Activated T-cell treated with anti-CD3 and anti-CD28 coated beads, Interleukin-2, amount 50 U/mL, for 72 hours (primary cell): ENCODE measurements at places on chromosomes 4 and X. TPM values are rescaled to one million over a fixed set of nuclear protein-coding genes. Genes with fewer than 3 reads are reported as not detected.

- no peaks in the 10 kb centered on the region for H3K36me3 ChIP-seq
- H3K27me3 ChIP-seq, result no peaks in the 10 kb centered on the region
- no peaks in the 10 kb centered on the region for H3K4me1 ChIP-seq
- H3K27ac ChIP-seq, result no peak overlapping the region
Observed at GRCh38 chrX:71525316-71525715, 7.6 kb upstream of the OGT start.

DNA sequence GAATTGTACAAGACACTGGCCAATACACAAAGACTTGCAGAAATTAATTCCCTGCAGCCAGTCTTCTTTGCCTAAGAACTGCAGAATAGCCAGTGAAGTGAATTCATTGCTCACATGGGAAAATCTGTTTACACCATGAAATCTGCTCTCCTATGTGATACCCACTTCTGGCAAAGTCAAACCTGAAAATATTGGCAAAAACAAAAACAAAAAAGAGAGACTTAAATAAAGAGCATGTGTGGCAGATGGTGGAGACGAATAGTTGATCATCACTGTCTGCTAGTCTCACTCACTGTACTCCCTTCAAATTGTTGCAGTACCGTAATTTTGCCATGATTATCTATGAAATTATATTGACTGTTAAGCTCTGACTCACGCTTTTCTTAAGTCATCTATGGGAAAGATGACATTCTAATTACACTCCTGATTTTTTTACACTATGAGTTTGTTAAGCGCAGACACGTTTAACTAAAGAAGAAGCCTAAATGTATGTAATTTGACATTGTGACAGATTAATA is 406.8 kb downstream of the PCDH7 start:
- no peak overlapping the region for H3K4me3 ChIP-seq
- no peaks in the 10 kb centered on the region for H3K4me1 ChIP-seq
- H3K36me3 ChIP-seq, result no peaks in the 10 kb centered on the region
- H3K27ac ChIP-seq, result no peak overlapping the region
- no peaks in the 10 kb centered on the region for H3K27me3 ChIP-seq
- DNase-seq, result no peak

DNA sequence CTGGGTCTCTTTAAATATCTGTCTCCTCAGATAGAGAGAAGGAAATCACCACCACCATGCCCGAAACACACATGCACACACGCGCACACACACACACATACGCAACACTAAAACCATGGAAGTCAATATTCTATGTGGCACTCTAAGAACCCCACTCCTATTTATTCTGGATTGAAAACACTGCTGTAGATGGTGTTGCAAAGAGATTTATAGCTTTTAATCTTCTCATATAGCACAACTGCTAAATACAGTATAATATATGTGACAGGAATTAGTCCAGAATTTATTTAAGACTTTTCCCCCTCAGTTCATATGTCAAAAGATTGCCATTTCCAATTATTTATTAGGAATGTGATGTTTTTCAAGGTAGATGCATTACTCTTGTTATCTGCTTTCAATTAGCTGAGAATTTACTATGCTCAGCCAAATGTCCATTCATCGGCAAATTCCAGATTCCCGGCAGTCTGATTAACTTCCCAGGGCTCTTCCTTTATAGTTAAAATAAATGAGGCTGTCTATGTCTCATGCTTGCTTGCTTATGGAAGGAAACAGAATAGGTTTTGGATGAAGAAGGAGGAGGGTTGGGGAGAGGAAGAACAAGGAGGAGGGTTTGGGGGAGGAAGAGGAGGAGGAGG is 115.4 kb upstream of the NDP start:
- H3K4me3 ChIP-seq, result no peak overlapping the region
- H3K36me3 ChIP-seq, result no peaks in the 10 kb centered on the region

MCTS1 gene
- total RNA-seq, result 42.9 TPM

DNA sequence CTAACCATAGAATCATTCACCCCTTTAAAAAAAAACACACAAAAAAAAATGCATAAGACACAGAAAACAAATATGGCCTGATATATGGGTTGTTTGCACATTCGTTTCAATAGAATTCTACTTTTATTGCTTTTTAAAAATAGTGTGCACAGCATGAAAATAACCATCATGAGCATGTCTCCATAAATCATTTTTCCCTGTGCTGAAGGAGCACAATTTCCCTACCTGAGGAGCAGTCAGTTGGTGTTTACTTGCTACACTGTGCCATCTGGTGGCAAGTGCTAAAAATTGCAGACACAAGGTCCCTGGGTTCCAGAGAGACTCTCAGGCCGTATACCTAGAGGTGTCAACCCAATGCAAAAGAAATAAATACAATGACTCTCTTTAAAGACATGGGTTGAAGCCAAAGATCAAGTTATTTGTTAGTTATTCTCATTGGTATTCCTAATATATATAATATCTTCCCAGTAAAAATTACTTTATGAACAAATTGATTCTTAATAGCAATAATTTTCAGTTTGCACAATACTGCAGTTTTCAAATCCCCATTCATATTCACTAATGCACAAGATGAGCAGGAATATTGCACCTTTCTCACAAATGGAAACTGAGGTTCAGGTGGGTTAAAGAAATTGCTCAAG is 551.4 kb downstream of the IQCM start:
- H3K4me1 ChIP-seq, result no peaks in the 10 kb centered on the region
- no peaks in the 10 kb centered on the region for H3K36me3 ChIP-seq
- H3K4me3 ChIP-seq, result no peak overlapping the region

GRCh38 chr4:137422666-137423065 is 109.6 kb downstream of the PCDH18 start:
- no peak for DNase-seq
- H3K27ac ChIP-seq, result no peak overlapping the region
- no peaks in the 10 kb centered on the region for H3K36me3 ChIP-seq
- H3K4me3 ChIP-seq, result no peak overlapping the region

- H3K27ac ChIP-seq, result peak overlapping the region; percentile 94
- no peak for DNase-seq
Observed at GRCh38 chr4:42633605-42634388, 23.1 kb downstream of the ATP8A1 start.

DNA sequence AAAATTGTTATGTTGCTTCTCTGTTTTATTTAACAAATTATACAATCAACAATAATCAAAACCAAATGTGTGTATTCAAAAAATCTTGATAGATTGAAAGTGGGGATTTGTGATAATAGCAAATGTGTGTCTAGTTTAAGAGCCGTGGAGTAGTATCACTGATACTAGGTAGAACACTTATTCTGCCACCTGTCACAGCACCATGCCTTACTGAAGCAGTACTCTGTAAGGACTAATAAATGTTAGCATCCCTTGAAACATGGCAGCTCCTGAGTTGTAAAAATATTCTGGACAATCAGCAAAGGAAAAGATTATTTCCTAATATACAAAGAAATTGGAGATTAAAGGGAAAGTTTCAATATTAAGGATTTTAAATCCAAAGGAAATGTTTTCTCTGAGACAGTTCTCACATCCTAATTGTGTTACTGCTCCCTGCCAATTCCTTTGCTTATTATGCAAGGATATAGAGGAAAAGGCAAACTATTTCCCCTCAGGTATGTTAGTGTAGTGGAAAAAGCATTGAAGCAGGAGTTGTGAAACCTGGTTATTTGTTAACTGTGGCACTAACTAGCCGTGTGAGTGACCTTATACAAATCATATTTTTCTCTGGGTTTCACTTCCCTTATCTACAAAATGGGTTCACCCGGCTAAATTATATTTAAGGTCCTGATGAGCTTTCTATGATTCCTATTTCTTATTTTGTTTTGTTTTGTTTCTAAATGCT is 303.1 kb downstream of the ARHGAP24 start:
- no peak overlapping the region for H3K27ac ChIP-seq
- no peaks in the 10 kb centered on the region for H3K27me3 ChIP-seq
- H3K4me3 ChIP-seq, result no peak overlapping the region
- H3K36me3 ChIP-seq, result no peaks in the 10 kb centered on the region
